Glutamatergic neuron (in vitro differentiated cells): ENCODE measurements at places on chromosomes 3 and 15.

DNA sequence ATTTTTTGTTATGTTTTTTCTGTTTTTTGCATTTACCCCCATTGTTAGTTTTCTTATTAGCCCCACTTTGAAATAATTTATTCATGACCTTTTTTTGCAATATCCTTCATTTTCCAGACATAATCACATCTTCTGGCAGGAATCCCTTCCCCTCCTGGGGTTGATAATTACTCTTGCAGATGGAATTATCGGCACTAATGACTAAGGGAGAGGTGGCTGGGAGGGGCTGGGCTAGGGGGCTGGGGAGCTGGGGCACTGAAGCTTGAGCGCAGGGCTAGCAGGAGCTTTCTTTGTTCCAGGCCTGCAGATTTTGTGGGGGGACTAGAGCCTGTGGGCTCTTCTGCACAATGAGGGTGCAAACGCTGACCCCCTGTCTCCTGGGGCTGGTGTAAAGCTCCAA is 77.8 kb downstream of the RAB11A start:
- DNase-seq = no peak

GRCh38 chr3:171804618-171805389 is 5.5 kb downstream of the PLD1 start:
- DNase-seq = no peak

GRCh38 chr3:194046531-194046930 is 89.4 kb upstream of the HES1 start:
- no peak for DNase-seq

DNA sequence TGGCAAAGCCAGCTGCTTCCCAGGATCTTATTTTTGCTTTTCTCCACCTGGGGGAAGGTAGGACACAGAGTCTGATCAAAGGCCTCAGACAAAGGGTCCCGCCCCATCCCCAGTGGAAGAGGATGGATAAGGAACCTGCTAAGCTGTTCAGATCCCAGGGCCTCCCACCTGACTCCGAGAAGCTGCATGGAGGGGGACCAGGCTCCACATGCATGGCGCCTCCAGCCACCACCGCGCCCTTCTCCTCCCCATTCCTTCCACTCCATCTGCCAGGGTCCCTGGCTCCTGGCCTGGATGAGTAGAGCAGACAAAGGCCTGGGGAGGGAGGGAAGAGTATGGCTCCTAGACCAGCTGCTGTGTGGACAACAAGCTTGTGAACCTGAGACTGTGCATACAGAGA is 20.0 kb upstream of the CRABP1 start:
- DNase-seq = no peak

DNA sequence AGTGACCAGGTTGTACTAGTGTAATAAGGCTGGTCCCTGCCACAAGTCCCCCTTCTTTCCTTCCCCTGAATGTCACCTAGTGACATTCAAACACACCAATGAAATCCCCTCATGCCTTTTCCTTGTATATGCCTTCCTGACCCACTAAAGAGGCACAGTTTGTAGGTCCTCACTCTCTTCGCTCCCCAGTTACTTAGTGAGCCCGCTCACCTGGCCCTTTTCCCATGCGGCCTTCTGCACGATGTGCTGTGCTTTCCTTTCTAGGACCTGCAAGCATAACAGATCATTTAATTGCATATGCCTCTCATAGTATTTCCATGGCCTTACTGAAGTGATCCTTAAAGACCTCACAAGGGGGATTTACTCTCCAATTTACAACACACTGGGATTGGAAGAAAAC is 146.3 kb downstream of the THRB start:
- no peak for DNase-seq

GRCh38 chr3:144626835-144627234 is 655.2 kb downstream of the DIPK2A start:
- no peak for DNase-seq

DNA sequence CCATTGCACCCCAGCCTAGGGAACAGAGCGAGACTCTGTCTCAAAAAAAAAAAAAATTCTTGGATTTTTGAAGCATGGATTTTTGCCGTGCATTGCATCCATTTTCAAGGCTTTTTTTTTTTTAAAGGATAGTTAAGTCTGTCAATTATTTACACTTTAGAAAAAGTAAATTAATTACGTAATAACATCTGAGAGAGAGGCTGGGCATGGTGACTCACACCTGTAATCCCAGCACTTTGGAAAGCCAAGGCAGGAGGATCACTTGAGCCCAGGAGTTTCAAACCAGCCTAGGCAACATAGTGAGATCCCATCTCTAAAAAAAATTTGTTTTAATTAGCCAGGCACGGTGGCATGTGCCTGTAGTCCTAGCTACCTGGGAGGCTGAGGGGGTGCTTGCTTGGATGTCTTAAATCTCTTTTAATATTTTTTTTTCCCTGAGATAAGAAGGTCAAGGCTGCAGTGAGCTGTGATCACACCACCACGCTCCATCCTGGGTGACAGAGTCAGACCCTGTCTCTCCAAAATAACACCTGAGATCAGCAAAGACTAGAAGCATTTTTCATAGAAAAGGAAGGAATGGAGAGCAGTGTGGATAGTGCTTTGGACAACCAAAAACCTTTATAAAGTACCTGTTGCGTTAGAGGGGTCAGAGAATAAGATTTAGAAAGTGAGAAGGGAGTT is 6.8 kb upstream of the SENP7 start:
- no peak for DNase-seq

GRCh38 chr15:93299675-93300074 is 210.7 kb upstream of the RGMA start:
- DNase-seq = no peak

GRCh38 chr3:9955611-9956352 is 3.6 kb upstream of the PRRT3 start:
- no peak for DNase-seq

DNA sequence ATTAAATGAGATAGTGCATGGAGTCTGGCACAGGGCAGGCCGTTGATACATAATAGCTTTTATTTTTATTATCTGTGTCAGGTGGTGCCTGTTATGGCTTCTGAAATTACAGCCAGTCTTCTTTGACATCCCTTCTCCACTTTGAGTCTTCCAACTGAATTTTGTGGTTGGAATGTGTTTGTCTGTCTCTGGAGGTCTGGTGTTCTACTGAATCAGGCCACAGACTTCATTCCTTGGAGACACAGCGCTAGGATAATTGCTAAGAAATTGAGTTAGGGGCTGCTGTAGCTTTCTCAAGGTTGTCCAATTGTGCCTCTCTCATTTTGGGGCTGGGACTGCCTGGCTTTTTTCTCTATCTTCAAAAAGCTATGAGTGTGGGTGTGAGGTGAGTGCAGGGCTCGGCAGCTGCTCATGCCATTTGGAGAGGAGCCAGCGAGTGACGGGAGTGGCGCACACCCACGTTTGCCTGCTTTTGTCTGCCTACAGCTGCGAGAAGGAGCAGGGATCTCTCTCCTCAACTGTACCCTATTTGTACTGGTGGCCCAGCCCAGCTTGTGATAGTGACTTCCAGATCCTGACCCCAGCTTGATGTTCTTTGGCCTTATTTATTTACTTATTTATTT is 49.8 kb upstream of the SYN2 start:
- DNase-seq = no peak

DNA sequence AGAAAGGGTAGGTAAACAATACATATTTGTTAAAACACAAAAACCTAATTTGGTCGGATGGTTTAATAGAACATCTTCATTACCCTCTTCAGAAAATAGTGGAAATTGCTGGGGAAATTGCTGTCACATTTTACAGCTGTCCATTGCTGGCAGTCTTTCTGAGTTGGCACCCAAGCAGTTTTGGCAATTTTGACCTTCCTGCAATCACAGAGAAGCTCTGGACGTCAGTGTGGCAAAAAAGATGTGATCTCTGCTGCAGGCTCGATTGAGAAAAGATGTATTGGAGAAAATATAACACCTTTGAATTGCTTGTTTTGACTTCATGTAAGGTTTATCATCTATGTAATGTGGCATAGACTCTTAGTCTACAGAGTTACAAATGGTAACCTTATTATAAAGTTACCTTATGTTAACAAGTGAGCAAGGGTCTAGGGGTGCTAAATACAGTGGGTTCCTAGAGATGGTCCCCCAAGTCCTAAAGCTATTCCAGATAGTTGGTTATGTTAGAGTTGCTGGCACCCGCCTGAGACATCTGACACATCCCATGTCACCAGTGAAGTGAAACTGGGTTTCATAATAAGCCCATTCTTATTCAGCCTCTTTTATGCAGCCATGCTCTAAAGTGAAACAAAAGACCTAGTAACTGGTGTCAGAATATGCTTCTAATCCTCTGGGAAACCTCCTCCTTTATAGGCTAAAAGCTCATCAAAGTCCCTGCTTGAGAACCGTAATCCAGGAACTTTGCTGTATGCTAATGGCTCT is 14.0 kb downstream of the UBE2E1 start:
- DNase-seq = no peak

GRCh38 chr3:131323014-131323413 is 58.6 kb upstream of the NUDT16 start:
- no peak for DNase-seq

DNA sequence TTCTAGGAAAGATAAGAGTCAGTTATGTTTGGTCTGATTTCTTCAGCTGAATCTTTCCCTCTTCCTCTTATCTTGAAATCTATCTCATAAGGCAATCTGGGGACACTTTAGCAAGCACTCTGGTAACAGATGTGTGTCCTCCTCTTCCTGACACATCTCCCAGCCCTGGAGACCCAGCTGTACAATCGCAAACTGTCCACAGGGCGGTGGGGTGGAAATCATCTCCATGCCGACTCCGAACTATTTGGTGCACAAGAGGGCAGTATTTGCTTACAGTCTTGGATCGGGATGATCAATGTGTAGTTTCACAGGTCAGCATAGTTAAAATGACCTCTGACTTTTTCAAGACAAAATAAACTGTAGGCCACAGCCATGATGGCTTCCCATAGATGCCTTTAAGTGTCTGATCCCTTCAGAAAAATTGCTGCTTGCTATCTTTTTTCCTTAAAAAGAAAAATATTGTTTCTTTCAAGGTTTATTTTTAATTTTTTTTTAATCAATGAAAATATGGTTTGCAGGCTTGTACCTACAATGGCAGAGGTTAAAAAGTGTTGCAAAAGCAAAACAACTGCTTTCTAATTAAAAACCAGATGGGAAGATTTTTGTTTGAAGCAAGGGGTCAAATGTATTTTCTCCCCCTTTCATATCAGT is 17.7 kb downstream of the EEFSEC start:
- DNase-seq = peak; percentile 75

DNA sequence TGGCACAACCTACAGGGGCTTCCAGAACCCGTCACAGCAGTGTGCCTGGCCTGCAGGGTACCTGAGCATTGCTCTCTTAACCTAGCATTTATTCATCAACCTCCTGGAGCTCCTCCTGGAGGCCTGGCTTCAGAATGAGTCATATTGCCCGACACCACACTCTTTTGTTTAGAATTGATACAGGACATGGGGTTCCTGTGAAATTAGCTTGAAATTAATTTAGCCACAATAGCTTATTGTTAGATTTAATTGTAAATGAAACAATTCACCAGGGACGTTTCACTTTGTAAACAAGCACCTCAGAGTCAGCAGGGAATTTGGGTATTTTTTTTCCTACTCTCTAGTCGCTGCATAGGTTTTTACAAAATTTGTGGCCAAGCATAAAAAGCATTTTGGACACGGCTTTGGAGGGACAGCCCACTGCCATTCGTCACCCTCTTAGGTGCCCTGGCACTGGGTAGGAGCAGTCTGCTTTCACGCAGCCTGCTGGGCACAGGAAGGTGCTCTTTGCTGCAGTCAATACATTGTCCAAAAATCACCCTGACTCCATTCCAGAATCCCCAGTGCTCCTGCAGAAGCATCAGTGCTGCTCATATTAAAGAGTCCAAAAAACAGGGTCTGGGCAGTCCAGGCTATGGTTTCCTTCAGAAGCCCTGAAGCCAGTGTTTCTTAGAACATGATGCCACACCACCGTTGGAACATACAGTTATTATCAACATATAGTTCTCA is 60.8 kb upstream of the MEF2A start:
- no peak for DNase-seq

GRCh38 chr15:66043264-66043663 is 174.0 kb downstream of the RAB11A start:
- no peak for DNase-seq

DNA sequence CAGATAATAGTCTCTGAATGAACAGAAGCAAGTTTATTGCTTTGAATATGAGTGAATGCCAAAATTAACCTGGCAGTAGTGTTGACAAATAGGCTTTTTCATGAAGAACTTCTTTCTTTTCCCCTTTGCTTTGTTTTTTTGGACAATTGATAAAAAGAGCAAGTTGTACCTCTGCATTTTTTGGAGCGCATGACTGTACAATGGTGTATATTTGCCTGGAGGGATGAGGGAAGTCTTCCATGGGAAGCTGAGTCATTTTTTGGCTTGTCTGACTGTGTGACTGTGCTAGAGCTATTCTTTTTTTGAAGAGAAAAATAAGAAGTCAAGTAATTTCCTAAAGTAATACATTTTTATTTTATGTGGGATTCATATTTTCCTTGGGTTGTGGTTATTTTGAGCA is 186.9 kb downstream of the KLHL25 start:
- DNase-seq = no peak

DNA sequence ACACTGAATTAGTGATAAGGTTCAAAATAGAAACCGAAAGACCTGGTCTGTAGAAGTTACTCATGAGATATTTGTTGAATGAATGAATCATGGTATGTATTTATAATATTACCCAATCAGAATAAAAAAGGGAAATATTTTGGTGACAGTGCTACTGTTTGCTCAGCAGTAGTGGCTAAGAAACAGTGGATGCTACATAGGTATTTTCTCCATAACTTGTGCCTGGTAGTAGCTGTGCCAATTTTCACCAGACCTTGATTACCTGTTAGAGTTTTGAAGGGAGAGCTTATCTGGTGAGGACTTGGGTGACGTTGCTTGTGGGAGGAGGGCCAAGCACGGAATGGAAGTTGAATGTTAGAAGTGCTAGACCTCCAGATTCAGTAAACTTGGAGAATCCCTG is 14.3 kb downstream of the LIMD1 start:
- no peak for DNase-seq

- no peak for DNase-seq
Observed at GRCh38 chr15:25408929-25409328, 29.9 kb downstream of the UBE3A start.

GRCh38 chr3:182294256-182294655 is 499.0 kb upstream of the ATP11B start:
- no peak for DNase-seq

GRCh38 chr3:9930804-9931418 is 2.7 kb upstream of the CRELD1 start:
- DNase-seq = no peak

DNA sequence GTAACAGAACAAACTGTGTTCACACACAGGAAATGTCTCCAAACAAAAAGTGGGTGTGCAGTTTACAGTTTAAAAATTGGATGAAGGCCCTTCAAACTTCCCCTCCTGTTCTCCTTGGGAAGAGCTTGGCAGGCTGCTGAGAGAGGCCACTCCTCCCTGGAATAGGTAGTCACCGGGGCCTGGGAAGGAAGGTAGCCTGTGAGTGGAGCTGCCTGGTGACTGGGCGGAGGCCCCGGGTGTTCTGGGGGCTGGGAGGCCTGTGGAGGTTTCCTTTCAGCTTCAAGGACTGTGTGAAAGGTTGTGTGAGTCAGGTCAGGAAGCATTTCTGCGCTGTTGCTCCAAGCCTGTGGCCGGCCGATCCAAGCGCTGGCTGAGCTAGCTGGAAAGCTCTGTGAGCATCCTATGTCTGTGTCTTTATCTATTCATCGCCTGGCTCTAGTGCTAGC is 14.1 kb downstream of the SLCO3A1 start:
- DNase-seq = no peak

- DNase-seq = no peak
Observed at GRCh38 chr3:106371971-106372805, 503.4 kb upstream of the CBLB start.

GRCh38 chr3:4904811-4905695 is 74.2 kb upstream of the BHLHE40 start:
- DNase-seq = no peak
